HS-27A (cell line): ENCODE measurements at places on chromosomes 11 and 22.

DNA sequence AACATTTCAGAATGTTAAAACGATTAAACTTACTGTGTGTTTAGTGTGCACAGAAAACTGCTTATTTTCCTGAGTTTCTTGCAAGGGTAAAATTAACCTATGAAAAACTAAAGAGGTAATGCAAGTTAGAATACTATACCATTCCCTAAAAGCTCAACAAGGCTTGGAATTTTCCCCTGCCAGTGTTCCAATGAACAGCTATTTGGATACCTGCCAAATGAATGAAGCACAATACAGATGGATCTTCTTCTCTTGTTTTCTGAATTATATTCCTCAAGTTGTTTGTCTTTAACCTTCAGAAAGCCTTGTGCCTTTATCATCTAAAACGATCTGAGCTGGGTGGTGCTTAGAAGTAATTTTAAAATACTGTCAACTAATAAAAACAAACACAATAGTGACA, 204.5 kb downstream of the LRRC4C start:
- DNase-seq = no peak

DNA sequence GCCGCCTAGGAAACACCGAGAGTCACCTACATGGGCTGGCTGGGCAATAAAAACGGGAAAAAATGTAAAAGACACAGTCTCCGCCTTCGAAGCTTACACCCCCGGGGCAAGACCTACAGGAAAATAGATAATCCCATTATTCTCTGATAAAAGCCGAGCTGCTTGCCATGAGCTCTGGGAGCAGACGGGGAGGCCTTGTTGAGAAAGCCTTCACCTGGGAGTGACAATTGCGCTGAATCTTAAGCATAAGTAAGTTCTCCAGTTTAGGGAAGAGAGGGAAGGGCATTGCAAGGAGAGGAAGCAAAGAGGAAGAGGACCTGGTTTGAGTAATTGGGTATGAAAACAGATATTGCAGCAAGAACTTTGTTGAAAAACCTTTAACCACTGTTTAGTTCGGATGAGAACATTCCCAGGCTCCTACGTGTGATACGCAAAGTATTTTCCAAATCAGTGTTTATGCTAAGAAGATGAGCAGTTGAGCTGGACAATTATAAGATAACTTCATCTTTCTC, 813 bp upstream of the BTBD10 start:
- DNase-seq = no peak

DNA sequence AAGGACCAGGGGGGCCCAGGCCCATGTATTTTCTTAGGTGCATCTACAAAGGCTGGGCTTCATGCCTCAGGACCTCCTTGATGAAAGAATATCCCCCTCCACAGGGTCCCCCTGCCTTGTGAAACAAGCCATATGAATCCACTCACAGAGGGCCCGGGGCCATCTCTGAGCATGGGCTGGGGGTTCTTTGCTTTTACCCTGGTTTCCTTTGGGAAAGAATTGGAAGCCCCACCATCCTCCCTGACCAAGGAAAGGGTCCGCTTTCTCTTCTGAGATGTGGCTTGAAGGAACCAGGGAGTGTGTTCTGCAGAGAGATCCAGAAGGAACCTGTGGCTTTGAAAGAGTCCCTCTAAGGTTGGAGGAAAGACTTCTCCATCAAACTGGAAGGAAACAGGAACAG, 9.2 kb upstream of the ANO1 start:
- no peak for DNase-seq

- peak; percentile 38 for DNase-seq
Observed at GRCh38 chr22:29394931-29395581, 6.7 kb upstream of the AP1B1 start.

DNA sequence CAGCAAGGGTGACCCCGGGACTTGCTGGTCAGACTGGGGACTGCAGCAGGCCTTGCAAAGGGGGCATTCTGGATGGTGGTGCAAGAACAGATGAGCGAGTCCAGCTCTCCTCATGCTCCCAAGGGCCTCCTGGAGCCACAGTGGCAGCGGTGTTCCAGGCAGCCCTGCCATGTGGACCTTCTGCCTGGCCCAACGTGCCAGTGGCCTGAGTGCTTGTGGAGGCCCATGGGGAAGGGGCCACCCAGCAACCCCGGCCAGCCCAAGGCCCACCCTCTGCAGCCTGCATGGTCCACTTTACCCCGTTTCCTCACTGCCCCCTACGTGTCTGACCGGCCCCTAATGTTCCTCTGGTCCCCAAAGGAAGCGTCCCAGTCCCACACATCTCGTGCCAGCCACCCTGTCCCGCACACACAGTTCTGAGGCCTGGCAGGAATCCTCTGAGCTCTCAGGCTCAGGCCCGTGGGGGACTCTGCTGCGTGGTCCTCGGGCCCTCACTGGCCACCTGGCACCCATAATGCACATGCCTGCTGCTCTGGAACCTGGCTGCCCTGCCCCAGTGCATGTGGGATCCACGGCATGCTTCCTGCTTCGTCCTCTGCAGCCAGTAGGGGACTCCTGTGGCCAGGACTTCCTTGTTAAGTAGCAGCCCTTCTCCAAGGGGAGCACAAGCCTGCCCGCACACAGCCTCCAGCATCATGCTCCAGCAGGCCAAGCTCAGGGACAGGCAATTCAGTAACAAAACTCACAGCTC, 85.5 kb downstream of the DGCR2 start:
- no peak for DNase-seq

- DNase-seq = no peak
Observed at GRCh38 chr22:38927033-38927781, 30.2 kb upstream of the APOBEC3A start.

DNA sequence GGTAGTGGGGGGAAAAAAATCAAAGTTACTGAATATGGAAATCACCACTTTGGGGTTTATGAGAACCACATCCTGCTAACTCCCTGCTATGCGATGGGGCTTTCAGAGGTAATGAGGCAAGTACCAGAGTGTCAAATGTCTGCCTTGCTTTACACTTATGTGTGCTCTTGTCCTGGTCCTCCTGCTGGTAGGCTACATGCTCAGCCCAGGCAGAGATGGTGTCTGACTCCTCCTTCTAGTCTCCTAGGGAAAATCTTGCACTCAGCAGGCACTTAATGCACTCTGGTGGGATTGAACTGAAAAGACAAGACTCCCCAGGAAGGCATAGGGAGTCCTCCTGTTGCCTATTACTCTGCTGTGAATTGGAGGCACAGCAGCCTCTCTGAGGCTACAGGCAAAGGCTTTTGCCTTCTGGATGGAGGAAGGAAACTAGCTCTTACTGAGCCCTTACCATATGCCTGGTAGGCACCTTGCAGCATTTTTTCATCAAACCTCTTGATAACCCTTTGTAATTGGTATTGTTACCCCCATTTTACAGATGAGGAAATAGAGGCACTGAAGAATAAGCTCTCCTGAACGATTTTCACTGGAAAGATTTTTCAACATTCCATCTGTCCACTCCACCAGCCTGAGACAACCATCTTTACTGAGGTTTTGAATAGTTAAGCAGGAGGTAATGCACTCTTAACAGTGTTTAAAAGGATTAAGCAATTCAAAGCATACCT, 132.1 kb upstream of the PAX6 start:
- DNase-seq = no peak

GRCh38 chr22:35021161-35021560, 44.8 kb upstream of the ISX start:
- no peak for DNase-seq
